ENCODE measurements at places on chromosomes 5 and 9.

DNA sequence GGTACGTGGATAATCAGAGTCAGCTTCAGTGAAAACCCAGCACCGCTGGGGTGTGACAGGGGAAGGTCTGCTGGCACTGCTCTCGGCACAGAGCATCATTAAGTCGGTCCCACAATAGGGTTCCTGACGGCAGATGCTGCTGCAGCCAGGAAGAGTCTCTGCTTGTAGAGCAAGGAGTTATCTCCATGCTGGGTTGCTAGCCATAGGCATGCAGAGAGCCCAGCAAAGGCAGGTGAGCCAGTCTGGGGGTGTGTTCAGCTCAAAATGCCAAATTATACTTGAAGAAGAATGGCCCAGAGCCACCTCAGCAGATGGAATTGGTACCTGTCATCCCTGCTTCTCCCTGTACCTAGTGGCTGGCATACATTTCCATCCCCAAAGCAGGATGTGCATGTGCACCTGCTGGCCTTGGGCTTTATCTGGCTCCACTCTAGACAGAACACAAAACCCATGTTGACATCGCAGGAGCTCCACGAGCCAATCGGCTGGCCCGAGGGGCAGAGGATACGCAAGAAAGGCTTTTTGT lies 100.8 kb downstream of the WDR41 start:
- DNase-seq = no peak

DNA sequence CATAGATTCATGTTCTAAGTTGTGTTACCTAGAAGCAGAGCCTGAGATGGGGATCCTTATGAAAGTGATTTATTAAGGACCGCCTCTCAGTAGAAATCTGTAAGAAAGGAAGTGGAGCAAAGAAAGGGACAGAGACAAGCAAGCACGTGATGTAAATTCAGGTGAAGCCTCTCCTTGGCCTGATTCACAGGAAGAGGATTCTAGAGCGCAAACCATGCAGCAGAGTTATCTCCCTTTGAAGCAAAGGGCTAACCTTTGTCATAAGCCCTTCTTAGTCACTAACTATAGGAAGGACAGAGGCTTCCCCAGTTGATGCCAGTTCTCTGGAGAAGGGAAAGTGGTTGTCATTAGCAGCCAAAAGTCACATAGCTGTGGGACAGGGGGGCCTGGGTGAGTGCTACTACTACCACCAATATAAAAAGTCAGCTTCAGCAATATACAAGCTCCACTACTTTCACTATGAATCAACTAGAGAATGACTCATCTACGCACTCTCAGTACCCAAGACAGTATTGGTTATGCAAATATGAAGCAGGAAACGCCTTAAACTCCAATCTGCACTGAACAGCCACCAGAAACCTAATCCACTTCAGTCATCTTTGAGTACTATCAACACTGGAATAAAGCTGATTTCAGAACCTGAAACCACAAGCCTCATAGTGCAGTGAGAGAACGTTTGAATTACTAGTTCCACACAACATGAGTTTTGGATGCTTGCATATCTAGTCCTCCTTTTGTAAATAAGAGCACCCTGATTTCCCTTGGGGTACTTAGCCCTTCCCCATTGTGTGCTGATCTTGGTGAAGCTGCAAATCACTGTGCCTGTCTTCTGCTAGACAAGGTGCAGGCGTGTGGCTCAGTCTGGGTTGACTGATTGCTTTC lies 162.7 kb downstream of the ZNF608 start:
- no peak for DNase-seq

DNA sequence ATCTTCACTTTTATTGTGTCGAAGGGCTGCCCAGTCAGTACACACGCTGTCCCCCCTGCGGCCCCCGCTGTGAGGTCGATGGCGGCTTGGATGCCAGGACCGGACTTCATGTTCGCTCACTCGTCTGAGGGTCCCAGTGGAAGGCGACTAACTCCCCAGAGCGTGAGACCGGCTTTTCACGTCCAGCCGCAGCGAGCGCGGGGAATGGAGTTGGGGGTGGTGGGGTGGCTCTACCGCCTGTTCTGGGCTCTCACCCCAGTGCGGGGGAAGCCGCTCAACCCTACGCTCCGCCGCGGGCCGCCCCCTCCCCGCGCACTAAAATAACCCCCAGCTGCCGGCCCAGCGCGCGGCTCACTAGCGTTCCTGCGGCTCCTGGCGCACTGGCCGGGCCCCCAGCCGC lies at the start of gene SLC25A2:
Gene SLC25A2, minus strand, starts transcription at position 294 of the 400 bp plus-strand sequence. Its CDS starts 184 bp downstream, at position 110.
- no peak for DNase-seq

GRCh38 chr9:96496368-96497116 lies 46.6 kb downstream of the HABP4 start:
- DNase-seq = no peak

- DNase-seq = no peak
Observed at GRCh38 chr9:88966894-88967676, 24.2 kb upstream of the S1PR3 start.

DNA sequence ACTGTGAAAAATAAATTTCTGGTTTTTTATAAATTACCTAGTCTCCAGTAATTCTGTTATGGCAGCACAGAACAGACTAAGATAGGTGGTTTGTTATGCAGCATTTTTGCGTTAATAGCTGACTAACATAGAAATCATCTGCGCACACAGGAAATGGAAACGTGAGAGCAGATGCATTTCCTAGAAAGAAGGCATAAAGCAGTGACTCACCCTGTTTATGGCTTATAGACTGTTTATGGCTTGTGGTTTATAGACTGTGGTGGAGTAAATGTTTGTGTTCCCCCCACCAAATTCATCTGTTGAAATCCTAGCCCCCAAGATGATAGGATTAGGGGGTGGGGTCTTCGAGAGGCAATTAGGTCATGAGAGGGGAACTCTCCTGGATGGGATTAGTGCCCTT lies 18.3 kb upstream of the OSMR start:
- DNase-seq = no peak

GRCh38 chr9:89532478-89532877 lies 34.6 kb upstream of the SEMA4D start:
- DNase-seq = no peak

- DNase-seq = no peak
Observed at GRCh38 chr5:122429545-122430318, 117.7 kb downstream of the SNCAIP start.

DNA sequence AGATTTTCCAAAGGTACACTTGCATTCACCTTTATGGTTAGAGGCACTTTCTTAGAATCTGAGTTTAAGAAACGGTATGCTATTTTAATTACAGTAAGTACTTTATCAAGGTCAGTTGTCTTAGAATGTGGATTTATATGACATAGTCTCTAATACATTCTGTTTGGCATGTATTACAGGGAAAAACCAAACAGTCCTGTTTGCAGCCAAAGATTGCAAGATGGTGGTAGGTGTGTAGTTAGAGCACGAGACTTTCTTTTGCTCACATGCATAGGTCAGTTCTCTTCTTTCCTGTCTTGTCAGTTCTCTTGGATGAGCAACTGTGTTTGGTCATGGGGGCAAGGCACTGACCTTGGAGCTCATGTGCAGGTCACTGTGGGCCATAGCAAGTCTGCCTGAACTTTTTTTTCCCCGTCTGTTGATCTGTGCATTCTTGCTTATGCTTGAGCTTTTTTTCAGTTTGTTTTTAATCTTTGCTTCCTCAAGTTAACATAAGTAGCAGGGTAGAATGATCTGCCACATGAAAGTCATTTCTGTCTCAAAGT lies 20.6 kb downstream of the ZSWIM6 start:
- DNase-seq = no peak

DNA sequence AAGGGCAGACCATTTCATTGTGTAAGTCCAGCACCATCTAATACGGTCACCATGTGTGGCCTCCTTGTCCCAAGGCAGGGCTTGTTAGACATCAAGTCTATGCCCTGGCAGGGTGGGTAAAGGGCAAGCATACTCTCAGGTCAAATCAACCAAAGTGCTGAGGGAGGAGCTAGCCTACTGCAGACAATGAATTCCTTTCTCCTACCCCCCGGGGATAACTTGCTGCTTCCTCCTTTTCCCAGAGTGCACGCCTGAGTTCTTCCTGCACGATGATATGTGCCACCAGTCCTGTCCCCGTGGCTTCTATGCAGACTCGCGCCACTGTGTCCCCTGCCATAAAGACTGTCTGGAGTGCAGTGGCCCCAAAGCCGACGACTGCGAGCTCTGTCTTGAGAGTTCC lies 71.4 kb downstream of the RFK start:
- no peak for DNase-seq

DNA sequence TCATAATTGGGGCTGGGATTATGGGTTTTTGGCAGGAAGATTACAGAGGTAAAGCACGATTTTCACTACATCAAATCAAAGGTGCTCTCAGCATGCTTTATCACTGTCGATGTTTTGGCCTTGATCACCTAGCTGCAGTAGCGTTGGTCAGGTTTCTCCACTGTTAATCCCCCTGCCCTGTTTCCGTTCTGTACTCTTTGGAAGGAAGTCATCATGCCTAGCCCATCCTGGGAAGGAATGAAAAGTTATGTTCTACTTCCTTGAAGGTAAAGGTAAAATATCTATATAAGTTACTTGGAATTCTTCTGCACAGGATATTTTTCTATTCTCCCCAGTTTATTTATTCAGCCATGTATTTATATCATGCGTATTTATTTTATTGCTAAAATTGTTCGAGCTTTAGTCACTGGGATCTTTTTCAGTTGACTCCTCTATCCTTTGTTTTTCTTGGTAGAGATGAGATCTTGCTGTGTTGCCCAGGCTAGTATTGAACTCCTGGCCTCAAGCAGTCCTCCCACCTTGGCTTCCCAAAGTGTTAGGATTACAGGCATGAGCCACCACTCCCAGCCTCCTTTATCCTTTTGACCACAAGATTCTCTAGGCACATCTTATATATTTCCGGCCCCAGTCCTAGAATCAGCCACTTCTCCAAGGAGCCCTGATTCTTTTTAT lies 25.3 kb downstream of the FAF2 start:
- no peak for DNase-seq

GRCh38 chr5:120848883-120849282 lies 384.8 kb downstream of the PRR16 start:
- DNase-seq = no peak

DNA sequence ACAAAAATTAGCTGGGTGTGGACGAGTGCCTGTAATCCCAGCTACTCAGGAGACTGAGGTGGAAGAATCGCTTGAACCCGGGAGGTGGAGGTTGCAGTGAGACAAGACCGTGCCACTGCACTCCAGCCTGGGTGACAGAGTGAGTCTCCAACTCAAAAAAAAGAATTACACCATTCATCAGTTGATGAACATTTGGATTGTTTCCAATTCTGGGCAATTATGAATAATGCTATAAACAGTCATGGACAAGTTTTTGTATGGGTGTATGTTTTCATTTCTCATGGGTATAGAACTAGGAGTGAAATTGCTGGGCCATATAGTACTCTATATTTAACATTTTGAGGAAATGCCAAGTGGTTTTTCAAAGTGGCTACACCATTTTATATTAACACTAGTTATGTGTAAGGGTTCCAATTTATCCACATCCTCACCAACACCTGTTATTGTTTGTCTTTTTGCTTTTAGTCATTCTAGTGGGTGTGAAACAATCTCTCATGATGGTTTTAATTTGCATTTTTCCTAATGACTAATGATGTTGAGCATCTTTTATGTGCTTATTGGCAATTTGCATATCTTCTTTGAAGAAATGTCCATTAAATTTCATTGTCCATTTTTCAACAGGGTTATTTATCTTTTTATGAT lies 9.0 kb upstream of the CCDC125 start:
- no peak for DNase-seq

DNA sequence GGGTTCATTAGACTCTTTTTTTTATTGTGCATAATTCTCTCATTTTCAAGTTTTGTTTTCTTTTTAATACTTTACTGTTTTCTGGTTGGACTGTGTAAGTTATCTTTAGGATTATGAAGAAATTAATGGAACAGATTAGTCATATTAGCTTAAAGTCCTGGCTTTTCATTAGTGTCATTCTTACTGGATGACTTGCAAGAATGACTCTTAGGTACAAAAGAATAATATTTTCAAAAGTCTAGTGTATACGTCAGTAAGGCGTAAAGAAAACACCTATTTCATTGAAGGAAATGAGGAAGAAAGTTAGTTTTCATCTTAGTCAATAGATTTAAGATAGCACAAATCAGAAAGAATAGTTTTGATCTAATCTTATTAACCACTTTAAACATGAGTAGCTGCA lies 20.4 kb downstream of the UHRF2 start:
- no peak for DNase-seq

- DNase-seq = no peak
Observed at GRCh38 chr5:58264276-58264675, 195.6 kb downstream of the PLK2 start.

DNA sequence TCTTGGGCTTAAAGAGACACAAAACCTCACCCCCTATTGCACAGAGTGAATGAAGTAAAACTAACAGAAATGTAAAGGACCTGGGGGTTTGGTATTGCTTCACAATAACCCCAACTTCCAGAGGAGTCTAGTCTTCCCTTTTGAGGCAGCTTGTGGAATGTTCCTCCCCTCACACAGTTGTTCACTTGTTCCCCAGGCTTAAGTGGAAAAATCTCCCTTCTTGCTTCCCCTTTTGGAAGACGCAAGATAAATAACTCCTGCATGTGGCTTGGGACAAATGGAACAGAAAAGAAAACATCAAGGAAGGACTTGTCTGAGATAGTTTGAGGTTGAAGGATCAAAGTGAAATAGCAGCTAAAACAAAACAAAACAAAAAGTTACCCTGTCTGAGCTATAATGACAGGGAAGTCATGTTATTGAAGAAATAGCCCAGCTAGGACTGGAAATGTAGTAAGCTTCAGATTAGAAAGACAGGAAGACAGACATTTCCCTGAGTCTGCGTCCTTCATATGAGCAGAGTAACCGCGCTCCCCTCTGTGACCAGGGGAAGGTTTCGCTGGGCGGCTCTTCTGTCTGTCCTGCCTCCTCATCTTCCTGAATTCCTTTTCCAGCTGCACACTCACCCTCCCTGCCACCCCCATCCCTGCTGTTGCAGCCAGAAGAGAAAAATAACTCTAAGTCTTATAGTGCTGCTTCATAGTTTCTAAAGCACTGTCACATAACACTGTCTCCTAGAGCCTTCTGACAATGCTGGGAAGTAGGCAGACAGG lies 8.8 kb downstream of the SPARC start:
- DNase-seq = peak; percentile 63

DNA sequence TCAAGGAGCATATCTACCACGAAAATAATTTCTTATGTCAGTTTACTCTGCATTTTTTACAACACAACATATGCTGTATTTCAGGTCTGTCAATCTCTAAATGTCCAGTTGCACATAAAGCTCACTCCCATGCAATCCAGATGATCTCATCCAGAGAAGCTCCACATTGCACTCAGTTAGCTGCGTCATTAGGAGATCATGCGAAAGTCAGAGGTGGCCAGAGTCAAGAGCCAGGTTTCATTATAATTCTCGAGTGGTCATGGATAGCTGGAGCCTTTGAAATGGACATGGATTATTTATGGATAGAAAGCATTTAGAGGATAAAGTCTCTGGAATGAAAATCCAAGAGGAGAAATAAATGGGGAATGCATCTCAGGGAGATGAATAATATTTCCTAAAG lies 232.3 kb downstream of the GAS1 start:
- no peak for DNase-seq

- no peak for DNase-seq
Observed at GRCh38 chr5:170903075-170903474, 41.3 kb downstream of the RANBP17 start.

- DNase-seq = no peak
Observed at GRCh38 chr9:111938427-111938800, 41.8 kb downstream of the UGCG start.

Measured in psoas muscle (tissue), 8 donors.